ENCODE measurements at places on chromosomes 11 and 22. TPM values are rescaled to one million over a fixed set of nuclear protein-coding genes. Genes with fewer than 3 reads are reported as not detected.

- no peak for DNase-seq
- no peaks in the 10 kb centered on the region for H3K36me3 ChIP-seq
- H3K27ac ChIP-seq: no peak overlapping the region
- H3K27me3 ChIP-seq: peaks cover 11% of the 10 kb centered on the region
These were observed 26.1 kb downstream of the GLYATL1 start for GRCh38 chr11:58965246-58965985.

DNA sequence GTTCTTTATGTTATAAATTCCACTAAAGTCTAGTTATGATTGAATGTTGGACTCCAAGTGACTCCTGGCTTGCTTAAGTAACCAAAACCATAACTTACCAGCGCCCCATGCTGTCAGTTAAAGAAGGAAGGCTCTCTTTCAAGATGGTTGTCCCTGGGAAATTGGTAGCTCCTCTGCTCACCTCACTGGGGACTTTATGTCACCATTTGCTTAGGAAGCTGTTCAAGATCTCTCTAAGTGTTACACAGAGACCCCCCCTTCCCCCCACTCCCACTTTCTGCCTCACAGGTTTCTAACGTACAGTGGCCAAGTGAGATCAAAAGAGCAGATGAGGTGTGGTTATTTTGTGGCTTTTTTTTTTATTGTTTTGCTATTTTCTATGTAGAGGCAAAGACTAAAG, 301.8 kb downstream of the AASDHPPT start:
- H3K36me3 ChIP-seq: no peaks in the 10 kb centered on the region
- H3K27ac ChIP-seq: no peak overlapping the region
- no peaks in the 10 kb centered on the region for H3K4me1 ChIP-seq
- H3K4me3 ChIP-seq: no peak overlapping the region

- peak; percentile 92 for DNase-seq
- no peak overlapping the region for H3K27ac ChIP-seq
- no peaks in the 10 kb centered on the region for H3K36me3 ChIP-seq
- no peak overlapping the region for H3K4me3 ChIP-seq
- H3K4me1 ChIP-seq: peaks cover 19% of the 10 kb centered on the region
These were observed 35.9 kb upstream of the HORMAD2 start for GRCh38 chr22:30044369-30044768.

The GAS2 gene
- polyA plus RNA-seq: 0.54 TPM

The VSIG10L2 gene
- polyA plus RNA-seq: not detected

DNA sequence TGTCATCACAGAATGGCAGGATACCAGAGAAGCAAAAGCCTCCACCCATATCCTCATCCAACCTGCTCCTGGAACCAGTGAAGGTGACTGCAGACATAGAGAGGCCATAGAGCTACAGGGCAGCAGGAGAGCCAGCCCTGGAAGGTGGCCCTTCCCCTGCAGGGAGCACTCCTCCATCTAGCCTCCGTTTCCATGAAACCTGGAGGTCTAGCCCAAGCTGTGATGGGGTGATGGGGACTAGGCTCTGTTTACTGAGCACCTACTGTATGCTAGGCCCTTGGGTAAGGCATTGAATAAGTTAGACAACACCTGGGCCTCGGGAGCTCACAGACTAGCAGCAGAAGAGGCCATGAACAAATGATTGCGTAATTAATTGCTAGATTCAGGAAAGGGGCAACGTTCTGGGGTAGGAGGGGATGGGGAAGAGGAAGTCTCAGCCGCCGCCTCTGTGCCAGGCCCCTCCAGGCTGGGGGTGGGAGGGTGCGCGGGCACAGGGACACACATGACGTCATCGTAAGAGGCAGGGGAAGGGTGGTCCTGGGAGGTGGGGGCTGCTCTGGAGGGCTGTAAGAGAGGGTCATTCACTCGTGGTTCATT, 784 bp upstream of the SYNGR1 start:
- no peak overlapping the region for H3K27ac ChIP-seq
- H3K27me3 ChIP-seq: peaks cover 6% of the 10 kb centered on the region
- no peak for DNase-seq
- H3K4me1 ChIP-seq: peaks cover 4% of the 10 kb centered on the region
- no peaks in the 10 kb centered on the region for H3K36me3 ChIP-seq

GRCh38 chr11:15747671-15748070, 608.7 kb downstream of the SOX6 start:
- H3K27ac ChIP-seq: no peak overlapping the region
- no peaks in the 10 kb centered on the region for H3K36me3 ChIP-seq
- H3K4me1 ChIP-seq: peaks cover 17% of the 10 kb centered on the region
- no peaks in the 10 kb centered on the region for H3K27me3 ChIP-seq

The GLB1L2 gene
- polyA plus RNA-seq: 0.48 TPM

GRCh38 chr11:72828692-72829101, 14.5 kb downstream of the ATG16L2 start:
- no peak overlapping the region for H3K27ac ChIP-seq
- H3K36me3 ChIP-seq: no peaks in the 10 kb centered on the region
- no peaks in the 10 kb centered on the region for H3K27me3 ChIP-seq

DNA sequence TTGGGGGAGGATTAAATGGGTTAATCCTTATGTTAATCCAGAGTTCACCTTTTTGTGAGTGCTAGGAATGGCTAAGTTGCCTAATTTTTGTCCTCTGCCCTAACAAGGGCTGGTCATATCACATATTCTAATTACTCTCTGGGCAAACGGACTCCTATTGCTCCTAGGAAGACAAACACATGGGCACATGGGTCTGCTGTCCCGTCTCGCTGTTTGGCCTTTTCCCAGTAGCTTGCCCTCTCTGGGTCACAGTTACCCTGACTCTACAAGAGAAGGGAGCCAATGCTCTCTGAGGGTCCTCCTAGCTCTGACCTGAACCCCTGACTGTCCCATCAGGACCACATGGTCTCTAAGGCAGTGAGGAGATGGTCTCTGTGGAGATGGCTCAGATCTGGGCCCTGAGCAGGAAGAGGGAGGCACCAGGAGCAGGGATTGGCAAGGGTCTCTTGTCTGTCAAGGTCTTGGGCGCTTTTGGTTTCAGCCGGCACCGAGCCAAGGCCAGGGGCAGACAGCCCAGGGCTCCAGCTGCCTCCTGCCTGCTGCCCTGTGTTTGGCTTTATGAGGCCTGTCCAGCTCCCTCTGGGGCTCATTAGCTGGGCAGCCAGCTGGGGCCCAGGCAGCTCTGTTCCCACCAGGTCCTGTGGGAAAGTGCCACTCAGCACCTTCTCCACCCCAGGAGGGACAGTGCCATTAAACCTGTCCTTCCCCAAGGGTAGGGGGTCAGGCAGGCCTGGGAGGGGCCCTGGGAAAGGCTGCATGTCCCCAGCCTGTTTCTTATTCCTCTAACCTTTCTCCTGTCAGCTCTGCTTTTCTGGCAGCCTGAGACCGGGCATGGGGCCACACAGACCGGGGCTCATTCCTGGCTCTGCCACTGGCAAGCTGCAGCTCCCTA, 559.9 kb downstream of the MN1 start:
- H3K4me3 ChIP-seq: no peak overlapping the region
- H3K36me3 ChIP-seq: no peaks in the 10 kb centered on the region
- peak; percentile 83 for DNase-seq
- H3K4me1 ChIP-seq: peaks cover 44% of the 10 kb centered on the region
- H3K27ac ChIP-seq: no peak overlapping the region

GRCh38 chr22:48359613-48359965, 1468.1 kb downstream of the BRD1 start:
- H3K36me3 ChIP-seq: no peaks in the 10 kb centered on the region
- no peak overlapping the region for H3K27ac ChIP-seq
- no peaks in the 10 kb centered on the region for H3K27me3 ChIP-seq
- no peaks in the 10 kb centered on the region for H3K4me1 ChIP-seq
- H3K4me3 ChIP-seq: no peak overlapping the region
- DNase-seq: no peak

The TMPRSS4 gene
- polyA plus RNA-seq: not detected

GRCh38 chr11:27205250-27205649, 157.8 kb downstream of the CCDC34 start:
- H3K4me3 ChIP-seq: no peak overlapping the region
- no peak overlapping the region for H3K27ac ChIP-seq
- H3K4me1 ChIP-seq: peaks cover 6% of the 10 kb centered on the region
- no peaks in the 10 kb centered on the region for H3K36me3 ChIP-seq

The CECR2 gene
- polyA plus RNA-seq: 0.01 TPM

GRCh38 chr11:88327462-88328143, 9.9 kb downstream of the CTSC start:
- no peak overlapping the region for H3K27ac ChIP-seq
- peaks cover 17% of the 10 kb centered on the region for H3K4me1 ChIP-seq
- no peak for DNase-seq
- H3K4me3 ChIP-seq: no peak overlapping the region
- no peaks in the 10 kb centered on the region for H3K27me3 ChIP-seq

- no peak overlapping the region for H3K4me3 ChIP-seq
- H3K27me3 ChIP-seq: no peaks in the 10 kb centered on the region
- no peak overlapping the region for H3K27ac ChIP-seq
These were observed 1299.3 kb downstream of the TBC1D22A start for GRCh38 chr22:48061726-48062125.

Data from endothelial cell of umbilical vein (primary cell).